Mesenchymal stem cell (in vitro differentiated cells and primary cell): ENCODE measurements at places on chromosomes 13 and 19.

- DNase-seq: peak; percentile 48
Observed at GRCh38 chr13:46168341-46168740, 13.6 kb downstream of the LCP1 start.

- DNase-seq: no peak
Observed at GRCh38 chr13:110150384-110151101, 156.4 kb downstream of the COL4A1 start.

DNA sequence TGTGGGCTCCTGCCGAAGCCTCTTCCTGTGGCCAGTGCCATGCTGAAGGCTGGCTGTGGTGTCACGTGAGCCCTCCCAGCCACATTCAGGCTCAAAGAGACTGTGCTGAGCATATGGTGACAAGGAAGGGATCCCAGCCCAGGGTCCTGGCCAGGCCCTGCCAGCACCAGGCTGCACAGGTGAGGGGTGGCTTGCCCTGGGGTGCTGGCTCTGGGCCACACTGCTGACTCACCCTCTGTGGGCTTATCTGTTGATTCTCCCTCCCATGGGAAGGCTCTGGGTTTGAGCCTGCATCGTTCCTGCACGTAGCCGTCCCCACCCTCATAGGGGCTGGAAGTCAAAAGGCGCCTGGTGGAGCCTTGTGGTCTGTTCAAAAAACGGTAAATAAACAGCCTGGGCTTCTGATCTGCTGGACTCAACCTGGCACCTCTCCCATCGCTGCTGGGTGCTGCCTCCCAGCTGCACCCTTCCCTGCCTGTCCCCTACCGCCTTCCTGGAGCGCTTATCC is 31.1 kb downstream of the DNM2 start:
- peak; percentile 43 for DNase-seq

GRCh38 chr13:49098771-49099512 is 121.2 kb upstream of the MLNR start:
- DNase-seq: peak; percentile 51

DNA sequence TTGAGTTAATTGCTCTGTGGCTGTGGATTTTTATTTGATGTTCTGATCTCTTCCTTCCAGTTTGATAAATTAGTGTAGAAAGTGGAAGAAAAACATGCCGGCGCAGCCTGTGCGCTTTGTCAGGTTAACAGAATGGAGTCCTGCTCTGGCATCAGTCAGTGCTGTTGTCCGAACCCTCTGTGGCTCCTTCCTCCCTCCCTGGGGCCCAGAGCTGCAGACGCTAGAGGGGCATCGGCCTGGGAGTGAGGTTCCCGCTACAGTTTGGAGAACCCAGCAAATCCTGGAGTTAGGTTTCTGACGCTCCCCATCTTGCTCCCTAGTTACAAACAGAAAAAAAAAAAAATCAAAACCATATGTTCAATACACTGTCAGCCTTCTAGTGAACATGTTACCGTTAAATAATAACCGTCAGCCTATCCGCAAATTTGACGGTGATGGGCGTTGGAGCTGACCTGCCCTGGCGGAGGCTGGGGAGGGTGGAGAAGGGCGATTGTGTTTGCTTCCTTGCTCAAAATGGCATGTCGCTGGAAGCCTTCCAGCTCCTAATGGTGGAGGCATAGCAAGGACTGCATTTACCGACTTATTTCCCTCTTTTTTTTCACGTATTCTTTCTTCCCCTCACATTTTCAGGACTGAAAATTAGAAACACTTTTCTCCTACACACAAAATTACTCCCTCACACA is 13.6 kb downstream of the MBNL2 start:
- no peak for DNase-seq

DNA sequence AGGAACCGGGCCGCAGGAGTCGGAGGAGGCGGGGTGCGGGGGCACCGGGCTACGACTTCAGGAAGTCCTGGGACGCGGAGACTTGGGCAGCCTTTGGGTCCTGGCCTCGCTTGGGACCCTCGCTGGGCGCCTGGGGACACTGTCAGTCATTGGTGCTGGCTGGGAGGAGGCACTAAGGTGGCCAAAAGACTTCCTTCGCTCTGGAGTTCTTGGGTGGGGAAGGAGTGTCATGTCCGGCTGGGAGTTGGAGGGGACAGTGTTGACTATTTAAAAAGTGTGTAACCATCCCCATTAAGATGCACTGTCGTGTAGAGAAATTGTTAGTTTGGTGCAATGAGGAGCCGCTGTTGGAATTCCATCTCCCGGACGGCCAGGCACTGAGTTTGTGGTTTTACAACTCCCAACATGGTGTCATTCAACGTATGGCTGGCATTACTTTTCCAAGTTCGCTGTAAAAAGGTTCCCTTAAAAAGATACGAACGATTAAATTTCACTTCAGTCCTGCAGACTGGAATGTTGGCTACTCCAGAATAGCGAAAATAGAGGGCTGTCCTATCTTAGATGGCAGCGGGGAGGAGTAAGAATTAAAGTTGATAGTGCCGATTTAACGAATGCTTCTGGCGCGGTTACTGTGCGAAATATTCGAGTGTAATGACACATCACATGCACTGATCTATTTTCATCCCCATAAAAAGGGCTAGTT is 776 bp downstream of the DNAJC3 start:
- DNase-seq: peak; percentile 52

- DNase-seq: no peak
Observed at GRCh38 chr19:6116749-6117430, 6.6 kb upstream of the RFX2 start.

DNA sequence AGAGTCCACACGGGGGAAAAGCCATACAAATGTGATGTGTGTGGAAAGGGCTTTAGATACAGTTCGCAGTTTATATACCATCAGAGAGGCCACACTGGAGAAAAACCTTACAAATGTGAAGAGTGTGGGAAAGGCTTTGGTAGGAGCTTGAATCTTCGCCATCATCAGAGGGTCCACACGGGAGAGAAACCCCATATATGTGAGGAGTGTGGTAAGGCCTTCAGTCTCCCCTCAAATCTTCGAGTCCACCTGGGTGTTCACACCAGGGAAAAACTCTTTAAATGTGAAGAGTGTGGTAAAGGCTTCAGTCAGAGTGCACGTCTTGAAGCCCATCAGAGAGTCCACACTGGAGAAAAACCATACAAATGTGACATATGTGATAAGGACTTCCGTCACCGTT is 23.3 kb upstream of the ZNF233 start:
- no peak for DNase-seq

GRCh38 chr13:95535243-95535642 is 17.3 kb upstream of the CLDN10 start:
- DNase-seq: peak; percentile 26

DNA sequence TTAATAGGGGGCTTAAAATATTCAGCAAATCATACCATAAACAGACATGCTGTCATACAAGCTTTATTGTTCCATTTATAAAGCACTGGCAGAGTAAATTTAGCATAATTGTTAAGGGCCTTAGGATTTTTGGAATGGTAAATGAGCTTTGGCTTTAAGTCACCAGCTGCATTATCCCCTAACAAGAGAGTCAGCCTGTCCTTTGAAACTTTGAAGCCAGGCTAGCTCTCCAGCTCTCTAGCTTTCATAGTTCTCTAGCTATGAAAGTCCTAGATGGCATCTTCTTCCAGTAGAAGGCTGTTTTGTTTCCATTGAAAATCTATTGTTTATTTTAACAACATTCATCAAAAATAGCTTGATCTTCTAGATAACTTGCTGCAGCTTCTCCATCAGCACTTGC is 420.8 kb upstream of the GPC6 start:
- no peak for DNase-seq

GRCh38 chr19:345320-345879 is 804 bp upstream of the MIER2 start:
- DNase-seq: no peak

GRCh38 chr13:26531742-26532141 is 25.7 kb upstream of the WASF3 start:
- DNase-seq: no peak

- DNase-seq: peak; percentile 42
Observed at GRCh38 chr13:96551546-96551945, 442.7 kb downstream of the OXGR1 start.

DNA sequence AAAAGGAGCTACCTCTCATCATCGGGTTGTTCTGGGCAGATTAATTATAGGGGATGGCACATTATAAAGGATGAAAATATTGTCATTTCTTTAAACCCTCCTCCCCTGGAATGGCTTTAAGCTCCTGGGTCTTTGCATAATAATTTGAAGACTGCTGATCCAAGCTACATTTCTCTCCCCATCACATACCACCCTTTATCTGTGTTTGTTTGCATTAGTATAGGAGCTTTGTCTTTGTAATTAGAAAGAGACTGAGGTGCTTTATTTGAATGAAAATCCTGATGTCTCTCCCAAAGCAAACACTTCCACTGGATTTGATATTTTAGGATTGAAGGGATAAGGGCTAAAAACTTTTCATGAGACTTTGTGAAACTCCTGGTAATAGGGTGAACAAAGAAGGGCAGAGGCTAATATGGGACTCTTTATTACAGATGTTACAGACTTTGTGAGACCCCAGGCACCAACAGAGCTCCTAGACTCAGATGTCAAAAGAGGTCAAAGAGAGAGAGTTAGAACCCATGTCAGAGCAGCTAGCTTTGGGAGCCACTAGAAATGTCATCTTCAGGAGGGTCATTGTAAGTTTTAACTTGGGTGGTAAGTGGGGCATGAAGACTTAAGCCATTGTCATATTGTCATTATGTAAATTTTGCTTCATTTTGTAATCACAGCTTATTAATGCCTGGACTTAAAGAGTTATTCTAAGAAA is 75.3 kb upstream of the RXFP2 start:
- DNase-seq: no peak

GRCh38 chr13:113759525-113760137 is 605 bp downstream of the TMEM255B start:
- DNase-seq: peak; percentile 42

DNA sequence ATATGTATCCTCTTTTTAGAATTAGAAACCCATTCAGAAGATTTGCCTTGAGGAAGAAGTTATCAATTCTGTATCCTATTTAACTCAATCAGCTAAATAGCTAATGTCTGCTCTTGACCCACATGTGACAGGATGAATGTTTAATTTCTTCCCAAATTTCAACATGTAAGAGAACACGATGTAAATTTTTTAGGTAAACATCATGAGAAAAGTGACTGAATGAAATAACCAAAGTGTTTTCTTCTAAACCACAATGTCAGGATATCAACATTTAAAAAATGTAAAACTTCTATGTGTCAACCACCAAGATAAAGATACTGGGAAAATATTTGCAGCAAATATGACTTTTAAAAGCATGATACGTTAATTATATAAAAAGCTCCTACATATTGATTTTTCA is 302.4 kb downstream of the DCT start:
- peak; percentile 14 for DNase-seq

DNA sequence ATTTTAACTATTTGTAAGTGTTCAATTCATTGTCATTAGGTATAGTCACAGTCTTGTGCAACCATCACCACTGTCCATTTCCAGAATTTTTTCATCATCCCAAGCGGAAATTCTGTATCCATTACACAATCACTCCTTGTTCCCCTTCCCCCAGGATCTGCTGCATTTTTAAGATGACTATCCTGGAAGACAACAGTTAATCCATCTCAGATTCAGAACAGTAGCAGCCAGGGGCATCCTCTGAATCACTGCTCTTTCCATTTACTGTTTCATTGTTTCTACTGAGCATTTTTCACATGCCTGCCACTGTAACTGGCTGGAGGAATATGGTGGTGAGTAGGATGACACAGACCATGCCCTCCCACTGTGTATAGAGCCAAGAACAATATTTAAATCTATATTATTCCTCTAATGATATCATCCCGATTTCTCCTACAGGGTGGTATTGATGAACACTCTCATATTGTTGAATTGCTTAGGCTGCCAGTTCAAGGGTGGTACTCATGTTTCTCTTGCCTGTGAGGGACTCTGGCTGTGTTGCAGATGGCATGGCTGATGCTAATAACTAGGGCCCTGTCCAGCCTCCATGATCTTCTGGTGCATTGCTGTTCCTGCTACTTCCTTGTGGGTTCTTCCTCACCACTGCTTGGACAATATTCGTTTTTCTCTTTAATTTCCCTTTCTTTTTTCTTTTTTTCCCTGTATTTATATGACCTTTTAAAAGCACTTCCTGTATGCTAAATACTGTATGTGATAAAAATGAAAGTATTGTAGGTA is 59.0 kb downstream of the WDFY2 start:
- peak; percentile 95 for DNase-seq

GRCh38 chr13:30726192-30726591 is 9.2 kb upstream of the ALOX5AP start:
- no peak for DNase-seq

GRCh38 chr13:95276037-95276505 is 25.2 kb downstream of the ABCC4 start:
- peak; percentile 84 for DNase-seq

DNA sequence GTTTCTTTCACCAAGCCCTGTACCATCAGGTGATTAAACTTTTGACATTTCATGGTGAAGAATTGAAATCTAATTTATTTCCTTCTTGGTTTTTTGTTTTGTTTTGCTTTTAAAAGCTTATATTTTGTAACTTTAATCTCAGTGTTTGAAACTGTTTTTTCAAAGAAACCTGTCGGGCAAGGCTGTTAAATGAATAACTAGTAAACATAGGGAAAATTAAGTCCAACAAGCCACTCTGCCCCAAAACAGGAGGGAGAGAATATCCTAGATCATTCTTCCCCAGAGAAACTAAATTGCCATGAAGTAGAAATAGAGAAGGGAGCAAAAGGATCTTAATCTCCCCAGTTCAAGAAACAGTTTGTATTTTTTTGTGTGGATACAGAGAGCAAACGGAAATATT is 98.2 kb downstream of the FREM2 start:
- DNase-seq: no peak

- peak; percentile 83 for DNase-seq
Observed at GRCh38 chr19:44570984-44571684, 41.7 kb upstream of the CEACAM20 start.

DNA sequence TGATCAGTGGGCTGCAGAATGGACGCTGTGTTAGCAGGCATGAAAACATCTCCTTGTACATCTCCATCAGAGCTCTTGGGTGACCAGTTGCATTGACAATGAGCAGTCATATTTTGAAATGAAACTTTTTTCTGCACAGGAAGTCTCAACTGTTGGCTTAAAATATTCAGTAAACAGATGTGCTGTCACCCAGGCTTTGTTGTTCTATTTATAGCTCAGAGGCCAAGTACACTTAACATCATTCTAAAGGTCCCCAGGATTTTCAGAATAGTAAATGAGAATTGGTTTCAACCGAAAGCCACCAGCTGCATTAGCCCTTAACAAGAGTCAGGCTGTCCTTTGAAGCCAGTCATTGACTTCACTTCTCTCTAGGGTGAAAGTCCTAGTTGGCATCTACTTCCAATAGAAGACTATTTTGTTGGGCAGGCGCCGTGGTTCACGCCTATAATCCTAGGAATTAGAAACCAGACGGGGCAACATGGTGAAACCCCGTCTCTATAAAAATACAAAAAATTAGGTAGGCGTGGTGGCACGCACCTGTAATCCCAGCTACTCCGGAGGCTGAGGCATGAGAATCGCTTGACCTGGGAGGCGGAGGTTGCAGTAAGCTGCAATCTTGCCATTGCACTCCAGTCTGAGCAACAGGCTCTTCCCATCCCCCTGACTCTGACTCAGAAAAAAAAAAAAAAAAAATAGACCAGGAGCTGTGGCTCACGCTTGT is 7.9 kb upstream of the PDE4A start:
- peak; percentile 48 for DNase-seq

DNA sequence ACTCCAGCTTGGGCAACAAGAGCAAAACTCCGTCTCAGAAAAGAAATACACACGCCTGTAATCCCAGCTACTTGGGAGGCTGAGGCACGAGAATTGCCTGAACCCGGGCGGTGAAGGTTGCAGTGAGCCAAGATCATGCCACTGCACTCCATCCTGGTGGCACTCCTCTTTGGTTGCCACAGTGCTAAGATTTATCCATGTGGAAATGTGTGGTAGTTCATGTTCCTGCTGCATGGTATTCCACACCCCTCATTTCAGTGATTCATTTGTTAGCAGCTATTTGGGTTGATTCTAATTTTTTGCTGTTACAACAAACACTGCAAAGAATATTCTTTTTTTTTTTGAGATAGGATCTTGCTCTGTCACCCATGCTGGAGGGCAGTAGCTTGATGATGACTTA is 12.1 kb downstream of the IFNL3 start:
- DNase-seq: no peak
